ENCODE measurements at places on chromosomes 6 and 20.

DNA sequence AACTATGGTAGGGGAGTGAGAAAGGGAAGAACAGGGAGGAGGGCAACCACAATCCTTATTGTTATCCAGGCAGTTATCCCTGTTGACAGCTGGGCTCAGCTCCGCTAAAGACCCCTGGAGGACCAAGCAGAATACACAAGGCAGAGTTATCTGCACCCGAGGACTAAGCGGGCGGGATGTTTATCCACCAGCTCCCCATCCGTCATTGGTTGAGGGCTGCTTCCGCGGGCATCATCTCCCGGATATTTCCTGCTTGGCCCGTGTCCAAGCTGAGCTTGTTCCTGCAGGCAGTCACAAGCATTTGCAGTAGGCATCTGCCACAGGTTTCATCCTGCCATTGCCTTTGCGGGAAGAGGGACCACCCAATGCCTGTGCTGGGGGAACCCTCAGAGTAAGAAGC is 102.1 kb downstream of the DLGAP4 start:
- DNase-seq: no peak

DNA sequence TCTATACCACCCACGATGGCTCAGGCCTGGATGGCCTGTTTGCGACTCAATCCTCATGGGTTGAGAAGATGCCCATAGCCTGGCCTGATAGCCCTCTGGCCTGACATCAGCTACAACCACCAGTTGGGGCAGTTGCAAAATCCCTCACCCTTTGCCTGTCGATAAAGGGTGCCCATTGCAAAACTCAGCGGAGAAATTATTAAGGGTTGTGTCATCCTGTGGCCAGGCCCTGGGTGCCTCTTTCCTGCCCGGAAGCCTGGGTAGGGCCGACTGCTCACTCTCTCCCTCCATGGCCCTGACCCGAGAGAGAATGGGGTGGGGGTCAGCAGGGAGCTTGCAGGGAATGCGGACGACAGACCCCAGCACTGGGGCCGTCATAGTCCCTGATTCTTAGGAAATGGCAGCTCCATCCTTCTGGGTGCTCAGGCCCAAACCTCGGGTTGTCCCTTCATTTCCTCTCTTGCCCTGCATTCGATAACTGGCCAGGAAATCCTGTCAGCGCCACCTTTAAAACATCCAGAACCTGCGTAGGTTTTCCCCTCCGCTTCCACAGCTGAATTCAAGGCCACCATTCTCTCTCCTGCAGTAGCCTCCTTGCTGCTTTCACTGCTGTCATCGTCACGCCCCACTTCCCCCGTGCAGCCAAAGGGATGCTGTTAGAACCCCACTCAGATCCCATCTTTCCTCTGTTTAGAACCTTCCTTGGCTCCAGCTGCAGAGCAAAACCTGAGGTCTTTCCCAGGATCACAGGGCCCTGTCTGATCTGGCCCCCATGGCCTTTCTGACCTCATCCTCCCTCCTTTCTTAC is 31.1 kb downstream of the CEBPB start:
- DNase-seq: no peak

GRCh38 chr6:169177516-169178166 is 76.0 kb downstream of the THBS2 start:
- no peak for DNase-seq

GRCh38 chr6:14597090-14597489 is 479.5 kb downstream of the CD83 start:
- no peak for DNase-seq

DNA sequence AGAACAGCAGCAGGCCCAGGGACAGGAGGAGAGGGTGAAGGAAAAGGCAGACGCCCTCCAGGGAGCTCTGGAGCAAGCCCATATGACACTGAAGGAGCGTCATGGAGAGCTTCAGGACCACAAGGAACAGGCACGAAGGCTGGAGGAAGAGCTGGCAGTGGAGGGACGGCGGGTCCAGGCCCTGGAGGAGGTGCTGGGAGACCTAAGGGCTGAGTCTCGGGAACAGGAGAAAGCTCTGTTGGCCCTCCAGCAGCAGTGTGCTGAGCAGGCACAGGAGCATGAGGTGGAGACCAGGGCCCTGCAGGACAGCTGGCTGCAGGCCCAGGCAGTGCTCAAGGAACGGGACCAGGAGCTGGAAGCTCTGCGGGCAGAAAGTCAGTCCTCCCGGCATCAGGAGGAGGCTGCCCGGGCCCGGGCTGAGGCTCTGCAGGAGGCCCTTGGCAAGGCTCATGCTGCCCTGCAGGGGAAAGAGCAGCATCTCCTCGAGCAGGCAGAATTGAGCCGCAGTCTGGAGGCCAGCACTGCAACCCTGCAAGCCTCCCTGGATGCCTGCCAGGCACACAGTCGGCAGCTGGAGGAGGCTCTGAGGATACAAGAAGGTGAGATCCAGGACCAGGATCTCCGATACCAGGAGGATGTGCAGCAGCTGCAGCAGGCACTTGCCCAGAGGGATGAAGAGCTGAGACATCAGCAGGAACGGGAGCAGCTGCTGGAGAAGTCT is 25.5 kb downstream of the C20orf173 start:
- no peak for DNase-seq

DNA sequence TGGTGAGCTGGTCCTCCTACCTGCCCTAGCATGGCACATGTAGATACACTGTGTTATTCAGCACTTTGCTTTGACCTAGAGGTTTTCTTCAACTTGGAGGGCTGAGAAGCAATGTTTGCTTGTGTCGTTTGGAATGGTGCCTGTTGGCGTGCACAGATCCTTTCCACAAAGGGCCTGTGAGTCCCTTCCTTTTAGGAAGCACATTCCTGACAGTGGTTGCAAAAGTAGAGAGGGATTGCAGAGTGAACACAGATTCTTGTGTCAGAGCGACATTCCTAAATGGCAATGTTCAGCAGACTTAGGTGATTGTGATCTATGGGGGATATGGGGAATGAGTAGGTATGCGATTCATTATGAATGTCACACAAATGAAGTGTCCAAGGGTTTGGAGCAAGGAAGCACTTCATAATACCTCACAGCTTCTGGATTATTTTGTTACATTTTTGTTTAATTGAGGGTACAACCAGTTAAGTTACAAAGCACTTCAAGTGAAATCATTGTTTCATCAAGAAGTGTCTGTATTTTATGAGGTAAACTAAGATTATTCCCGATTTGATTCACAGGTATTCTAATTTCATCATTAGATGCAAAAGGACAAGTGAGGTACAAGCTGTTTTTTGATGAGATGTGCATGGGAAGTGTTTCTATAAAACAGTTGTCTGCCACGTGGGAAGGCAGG is 713 bp upstream of the RNF144B start:
- DNase-seq: no peak

DNA sequence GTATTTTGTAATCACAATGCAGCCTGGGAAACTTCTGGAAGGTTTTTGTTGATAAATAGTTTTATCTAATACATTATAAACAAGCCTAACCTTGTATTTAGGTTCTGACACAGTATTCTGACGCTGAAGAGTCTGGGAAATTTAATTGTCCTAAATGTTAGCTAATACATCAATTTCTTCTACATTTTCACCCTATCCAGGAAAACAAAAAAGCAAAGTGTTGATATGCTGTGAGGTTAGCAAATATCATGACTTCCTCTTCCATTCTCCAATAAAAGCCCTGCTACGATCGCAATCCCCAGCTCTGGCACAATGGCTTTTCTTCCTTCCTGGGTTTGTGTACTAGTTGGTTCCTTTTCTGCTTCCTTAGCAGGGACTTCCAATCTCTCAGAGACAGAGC is at the start of gene C6orf58:
Gene C6orf58, plus strand, starts transcription at position 301 of the 400 bp plus-strand sequence. Its CDS starts 12 bp downstream, at position 313.
- DNase-seq: no peak

- no peak for DNase-seq
Measured at GRCh38 chr6:168163096-168163731, 84.2 kb upstream of the FRMD1 start.
